Activated CD8-positive, alpha-beta T cell treated with anti-CD3 and anti-CD28 coated beads for 36 hours (primary cell): ENCODE measurements at places on chromosomes 1 and 21.

GRCh38 chr21:25298512-25299491, 308.5 kb downstream of the MRPL39 start:
- H3K4me1 ChIP-seq = peaks cover 13% of the 10 kb centered on the region
- no peak overlapping the region for H3K4me3 ChIP-seq
- peaks cover 2% of the 10 kb centered on the region for H3K27me3 ChIP-seq
- no peak for DNase-seq
- no peaks in the 10 kb centered on the region for H3K36me3 ChIP-seq

GRCh38 chr1:223832637-223832943, 13.2 kb downstream of the TP53BP2 start:
- H3K4me1 ChIP-seq = peaks cover 20% of the 10 kb centered on the region
- H3K27ac ChIP-seq = peak overlapping the region; percentile 97
- H3K4me3 ChIP-seq = peak overlapping the region; percentile 66

- H3K27me3 ChIP-seq = no peaks in the 10 kb centered on the region
- DNase-seq = no peak
- peaks cover 1% of the 10 kb centered on the region for H3K36me3 ChIP-seq
- no peak overlapping the region for H3K27ac ChIP-seq
- no peak overlapping the region for H3K4me3 ChIP-seq
Observed at GRCh38 chr1:231695439-231696255, 69.1 kb downstream of the DISC1 start.

GRCh38 chr1:160826546-160826945, 30.6 kb downstream of the LY9 start:
- no peak for DNase-seq
- no peak overlapping the region for H3K27ac ChIP-seq
- H3K36me3 ChIP-seq = peaks cover 4% of the 10 kb centered on the region
- peaks cover 13% of the 10 kb centered on the region for H3K4me1 ChIP-seq
- H3K4me3 ChIP-seq = no peak overlapping the region
- H3K27me3 ChIP-seq = no peaks in the 10 kb centered on the region

GRCh38 chr1:57316291-57316690, 107.6 kb downstream of the DAB1 start:
- DNase-seq = no peak
- H3K4me3 ChIP-seq = no peak overlapping the region

DNA sequence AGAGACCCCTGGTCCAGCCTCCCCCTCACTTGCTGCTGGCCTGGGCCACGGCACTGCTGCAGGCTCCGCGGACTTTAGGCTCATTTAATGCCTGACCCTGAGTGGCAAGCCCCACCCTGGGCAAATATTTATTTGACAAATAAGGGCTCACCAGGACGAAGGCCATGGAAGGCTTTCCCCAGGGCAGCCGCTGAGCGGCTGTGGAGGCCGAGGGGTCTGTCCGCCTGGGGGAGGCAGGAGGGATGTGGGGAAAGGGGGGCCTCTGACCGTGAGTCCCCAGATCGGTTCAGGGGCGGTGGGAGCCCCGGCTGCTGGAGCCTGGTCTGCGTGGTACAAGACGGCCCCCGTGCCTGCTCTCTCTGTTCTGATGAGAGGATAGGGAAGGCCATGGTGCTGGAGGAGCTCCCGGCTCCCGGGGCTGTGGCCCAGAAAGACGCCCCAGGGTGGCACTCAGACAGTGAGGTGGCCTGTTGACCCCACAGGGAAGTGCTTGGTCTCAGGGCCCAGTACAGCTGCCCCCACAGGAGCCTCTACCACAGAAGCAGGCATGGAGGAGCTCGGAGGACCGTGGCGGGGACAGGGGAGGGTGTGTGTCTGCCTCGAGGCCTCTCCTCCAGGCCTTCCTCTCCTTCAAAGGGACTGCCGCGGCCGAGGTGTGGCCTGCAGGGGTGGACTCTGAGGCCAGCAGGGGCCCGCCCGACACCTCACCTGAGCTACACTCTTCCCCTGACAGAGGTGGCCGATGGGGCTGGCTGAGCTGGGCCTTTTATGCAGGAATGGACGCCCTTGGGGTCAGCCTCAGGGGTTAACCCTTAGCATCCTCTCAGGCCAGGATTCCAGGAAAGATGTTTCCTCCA, 9.1 kb upstream of the C1orf159 start:
- no peak for DNase-seq
- H3K4me3 ChIP-seq = no peak overlapping the region
- H3K27ac ChIP-seq = no peak overlapping the region
- H3K4me1 ChIP-seq = peaks cover 9% of the 10 kb centered on the region
- H3K36me3 ChIP-seq = no peaks in the 10 kb centered on the region

- H3K27ac ChIP-seq = no peak overlapping the region
- no peaks in the 10 kb centered on the region for H3K27me3 ChIP-seq
- no peak overlapping the region for H3K4me3 ChIP-seq
- DNase-seq = no peak
Observed at GRCh38 chr1:39065542-39065941, 39.4 kb downstream of the NDUFS5 start.

DNA sequence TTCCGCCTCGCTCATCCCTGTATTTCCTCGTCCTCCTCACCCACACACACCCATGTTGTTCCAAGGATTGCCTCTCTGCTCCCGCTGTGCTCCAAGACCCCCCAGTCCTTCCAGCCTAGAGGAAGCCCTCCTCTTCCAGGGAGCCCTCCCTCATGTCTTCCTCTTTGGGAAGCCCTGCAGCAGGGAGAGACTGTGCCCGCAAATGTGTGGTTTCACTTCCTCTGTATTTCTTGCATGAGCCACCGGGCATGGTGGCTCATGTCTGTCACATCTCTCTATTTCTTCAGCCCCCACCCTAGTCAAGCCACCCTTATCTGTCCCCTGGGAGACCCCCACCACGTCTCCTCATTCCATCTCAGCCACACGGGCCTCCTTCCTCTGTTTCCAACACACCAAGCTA, 57.5 kb upstream of the PAX7 start:
- H3K27ac ChIP-seq = no peak overlapping the region
- peaks cover 6% of the 10 kb centered on the region for H3K27me3 ChIP-seq
- H3K4me3 ChIP-seq = no peak overlapping the region
- no peaks in the 10 kb centered on the region for H3K36me3 ChIP-seq

DNA sequence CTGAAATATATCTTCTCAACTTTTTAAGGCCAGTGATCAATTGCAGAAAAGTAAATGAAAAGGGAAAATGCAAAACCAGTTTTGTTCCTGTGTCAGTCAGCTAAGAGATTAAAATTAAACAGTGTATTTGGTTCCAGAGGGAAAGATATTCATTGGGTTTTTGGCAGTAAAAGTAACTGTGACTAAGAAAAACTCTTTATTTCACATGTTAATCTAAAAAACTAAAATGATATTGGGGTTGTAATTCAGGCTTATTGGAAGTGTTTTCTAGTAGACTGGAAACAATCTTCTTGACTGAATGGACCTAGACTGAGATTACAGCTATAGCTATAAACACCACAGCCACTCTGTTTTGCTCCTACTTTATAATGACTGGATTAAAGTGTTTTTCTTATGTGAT, 413.9 kb downstream of the ADGRL2 start:
- H3K4me3 ChIP-seq = no peak overlapping the region
- DNase-seq = no peak
- H3K36me3 ChIP-seq = no peaks in the 10 kb centered on the region
- no peaks in the 10 kb centered on the region for H3K27me3 ChIP-seq
- H3K4me1 ChIP-seq = no peaks in the 10 kb centered on the region

- H3K4me1 ChIP-seq = no peaks in the 10 kb centered on the region
- no peak overlapping the region for H3K4me3 ChIP-seq
- H3K36me3 ChIP-seq = no peaks in the 10 kb centered on the region
- H3K27ac ChIP-seq = no peak overlapping the region
- DNase-seq = no peak
- no peaks in the 10 kb centered on the region for H3K27me3 ChIP-seq
Observed at GRCh38 chr1:187788718-187789117, 960.0 kb downstream of the PLA2G4A start.

DNA sequence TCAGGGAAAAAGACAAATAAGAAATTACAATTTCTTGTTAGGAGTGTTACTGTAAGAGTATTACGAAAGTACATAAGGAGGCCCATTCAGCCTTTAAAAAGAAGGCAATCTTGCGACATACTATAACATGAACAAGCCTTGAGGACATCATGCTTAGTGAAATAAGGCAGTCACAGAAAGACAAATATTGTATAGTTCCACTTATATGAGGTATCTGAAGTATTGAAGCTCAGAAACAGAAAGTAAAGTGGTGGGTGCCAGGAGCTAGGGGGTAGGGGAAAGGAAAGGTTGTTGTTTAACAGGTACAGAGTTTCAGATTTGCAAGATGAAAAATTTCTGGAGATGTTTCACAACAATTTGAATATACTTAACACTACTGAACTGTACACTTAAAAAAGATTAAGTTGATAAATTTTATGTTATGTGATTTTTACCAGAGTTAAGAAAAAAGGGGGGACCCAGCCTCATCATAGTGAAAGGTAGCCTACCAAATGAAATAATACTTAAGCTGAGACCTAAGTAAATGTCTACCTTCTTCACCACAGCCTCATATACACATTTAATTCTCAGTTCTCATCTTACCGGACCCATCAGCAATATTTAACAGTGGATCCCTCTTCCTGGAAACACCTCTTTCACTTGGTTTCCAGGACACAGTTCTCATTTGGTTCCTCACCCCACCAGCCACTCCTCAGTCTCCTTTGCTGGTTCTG, 19.5 kb downstream of the USP24 start:
- peak overlapping the region; percentile 10 for H3K4me3 ChIP-seq
- DNase-seq = no peak
- peak overlapping the region; percentile 88 for H3K27ac ChIP-seq
- H3K4me1 ChIP-seq = peaks cover 69% of the 10 kb centered on the region
- H3K27me3 ChIP-seq = no peaks in the 10 kb centered on the region
- peaks cover 27% of the 10 kb centered on the region for H3K36me3 ChIP-seq

DNA sequence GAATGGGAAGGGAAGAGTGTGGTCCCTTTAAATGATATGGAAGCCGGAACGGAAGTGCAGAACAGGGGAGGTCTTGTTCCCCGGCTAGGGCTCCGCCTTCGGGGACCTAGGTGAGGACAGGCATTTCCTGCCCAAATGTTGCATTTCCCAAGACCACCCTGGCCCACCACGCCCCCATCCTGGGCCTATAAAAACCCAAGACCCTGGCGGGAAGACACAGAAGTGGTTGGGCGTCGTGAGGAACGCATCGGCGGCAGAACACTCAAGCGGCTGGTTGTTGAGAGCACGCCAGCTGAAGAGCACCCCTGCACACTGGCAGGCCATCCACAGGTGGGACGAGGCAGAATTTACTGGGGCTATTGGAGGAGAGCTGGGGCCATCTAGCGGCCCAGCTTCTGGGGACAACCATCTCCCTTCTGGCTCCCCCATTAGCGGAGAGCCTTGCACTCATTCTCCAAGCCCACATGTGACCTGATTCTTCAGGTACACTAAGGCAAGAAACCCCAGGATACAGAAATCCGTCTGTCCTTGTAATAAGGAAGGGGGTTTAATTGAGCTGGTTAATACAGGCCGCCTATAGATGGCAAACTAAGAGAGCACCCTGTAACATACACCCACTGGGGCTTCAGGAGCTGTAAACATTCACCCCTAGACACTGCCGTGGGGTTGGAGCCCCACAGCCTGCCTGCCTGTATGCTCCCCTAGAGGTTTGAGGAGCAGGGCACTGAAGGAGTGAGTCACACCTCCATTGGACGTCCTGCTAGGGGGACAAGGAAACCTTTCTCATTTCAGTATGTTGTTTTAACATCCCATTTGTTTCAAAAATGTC, 1327.9 kb downstream of the BRINP3 start:
- no peaks in the 10 kb centered on the region for H3K4me1 ChIP-seq
- no peaks in the 10 kb centered on the region for H3K27me3 ChIP-seq
- no peak overlapping the region for H3K27ac ChIP-seq
- H3K36me3 ChIP-seq = no peaks in the 10 kb centered on the region
- H3K4me3 ChIP-seq = no peak overlapping the region

- no peak for DNase-seq
- no peaks in the 10 kb centered on the region for H3K4me1 ChIP-seq
- H3K36me3 ChIP-seq = no peaks in the 10 kb centered on the region
- H3K4me3 ChIP-seq = no peak overlapping the region
- H3K27ac ChIP-seq = no peak overlapping the region
Observed at GRCh38 chr1:8303876-8304275, 14.0 kb upstream of the SLC45A1 start.

DNA sequence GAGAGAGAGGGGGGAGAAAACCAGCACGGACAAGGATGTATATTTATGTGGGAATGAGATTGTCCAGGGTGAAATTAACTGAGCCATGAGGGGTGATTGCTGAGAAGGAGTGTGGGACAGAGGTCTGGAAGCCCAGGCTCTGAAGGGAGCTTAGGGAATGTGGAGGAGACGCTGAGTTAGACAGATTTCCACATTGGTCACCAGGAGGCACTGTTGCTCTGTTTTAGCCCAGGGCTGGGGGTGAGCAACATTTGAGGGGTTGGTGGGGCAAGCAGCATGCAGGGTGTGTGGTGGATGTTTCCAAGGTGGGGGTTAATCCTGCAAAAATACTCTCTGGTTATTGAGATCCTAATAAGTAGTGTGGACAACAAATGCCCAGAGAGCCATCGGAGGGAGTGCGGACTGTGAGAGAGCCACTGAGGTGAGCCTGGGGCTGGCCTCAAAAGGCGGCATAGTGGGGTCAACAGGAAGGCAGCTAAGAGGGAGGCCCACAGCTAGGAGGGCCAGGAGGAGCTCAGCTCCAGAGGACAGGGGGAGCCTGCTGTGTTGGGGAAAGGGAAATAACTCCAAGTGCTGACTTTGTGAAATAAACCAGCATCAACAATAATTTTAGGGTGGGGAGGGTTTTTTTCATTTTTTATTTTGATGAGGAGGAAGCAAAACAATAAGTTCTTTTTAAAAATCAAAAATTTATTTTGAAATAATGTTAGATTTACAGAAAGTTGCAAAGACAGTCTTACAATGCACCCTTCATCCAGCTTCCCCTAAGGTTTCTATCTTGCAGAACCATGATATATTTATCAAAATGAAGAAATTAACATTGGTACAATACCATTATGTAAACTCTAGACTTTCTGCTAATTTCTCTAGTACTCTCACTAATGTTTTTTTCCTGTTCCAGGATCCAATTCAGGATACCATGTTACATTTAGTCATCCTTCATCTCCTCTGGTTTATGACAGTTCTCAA, 82.8 kb upstream of the CD34 start:
- DNase-seq = no peak
- peaks cover 6% of the 10 kb centered on the region for H3K27me3 ChIP-seq
- H3K4me3 ChIP-seq = no peak overlapping the region
- no peak overlapping the region for H3K27ac ChIP-seq

DNA sequence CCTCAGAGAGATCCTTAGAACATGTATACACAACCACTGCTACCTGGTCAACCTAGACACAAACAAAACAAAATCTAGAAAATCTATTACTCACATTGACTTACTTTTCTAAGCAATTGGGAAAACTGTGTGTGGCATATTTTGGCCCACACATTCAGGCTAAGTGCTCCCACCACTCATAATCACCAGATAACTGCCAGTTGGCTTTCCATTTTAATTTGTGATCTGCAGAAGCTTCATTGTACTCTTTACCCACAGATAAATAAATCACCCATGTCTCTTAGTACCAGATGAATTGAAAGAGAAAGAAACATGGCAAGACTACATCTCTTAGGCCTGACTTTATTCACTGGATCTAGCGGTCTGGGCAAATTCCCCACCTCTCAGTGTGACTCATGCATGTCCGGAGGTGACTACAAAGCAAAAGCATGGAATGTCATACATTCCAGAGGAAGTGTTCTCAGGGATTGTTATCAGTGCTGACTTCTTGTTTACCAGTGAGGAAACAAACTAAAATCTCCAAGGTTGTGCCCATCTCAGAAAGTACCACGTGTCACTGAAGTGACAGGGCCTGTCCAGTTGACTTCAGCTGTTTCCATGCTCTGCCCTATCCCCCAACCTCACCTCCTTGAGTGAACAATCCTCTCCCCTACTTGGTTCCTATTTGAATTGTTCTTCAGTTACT, 52.4 kb upstream of the BCL10 start:
- no peaks in the 10 kb centered on the region for H3K4me1 ChIP-seq
- no peak for DNase-seq
- H3K4me3 ChIP-seq = no peak overlapping the region

GRCh38 chr1:39258146-39258924, 53.8 kb downstream of the MACF1 start:
- peak overlapping the region; percentile 76 for H3K27ac ChIP-seq
- peaks cover 38% of the 10 kb centered on the region for H3K4me1 ChIP-seq
- peak; percentile 73 for DNase-seq
- no peaks in the 10 kb centered on the region for H3K27me3 ChIP-seq
